Mucosa of gallbladder (tissue), 1 donor: ENCODE measurements at places on chromosomes 5 and 9.

GRCh38 chr5:107670932-107671741 is at the start of gene EFNA5:
EFNA5 (minus strand) TSS chr5:107670937.
- peak; percentile 25 for DNase-seq

DNA sequence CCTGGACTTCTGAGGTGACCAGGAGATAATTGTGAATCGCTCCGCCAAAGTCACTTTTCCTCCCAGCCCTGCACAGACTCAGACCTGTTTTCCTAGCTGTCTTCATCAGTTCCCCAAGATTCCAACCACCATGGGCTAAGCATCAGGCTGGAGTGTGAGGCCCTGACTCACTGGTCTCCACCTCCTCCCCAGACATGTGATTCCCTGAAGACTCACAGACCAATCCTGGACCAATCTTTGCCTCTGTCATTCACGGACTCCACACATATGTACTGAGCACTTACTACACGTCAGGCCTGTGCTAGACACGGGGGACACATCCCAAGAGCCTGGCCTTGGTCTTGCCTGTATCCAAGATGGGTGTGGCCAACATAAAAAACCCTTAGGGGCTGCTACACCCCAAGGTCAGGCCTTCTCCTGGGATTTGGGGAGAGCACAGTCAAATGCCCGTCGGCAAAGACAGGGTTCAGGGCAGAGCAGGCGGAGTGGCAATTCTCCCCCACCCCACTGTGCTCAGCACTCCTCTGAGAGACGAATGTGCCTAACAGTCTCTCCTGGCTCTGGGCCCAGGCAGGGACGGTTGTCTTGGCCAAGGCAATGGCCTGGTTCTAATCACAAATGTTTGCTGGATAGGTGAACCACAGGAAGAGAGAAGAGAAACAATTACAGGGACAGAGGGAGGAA is 11.9 kb downstream of the EEIG1 start:
- DNase-seq, result no peak

DNA sequence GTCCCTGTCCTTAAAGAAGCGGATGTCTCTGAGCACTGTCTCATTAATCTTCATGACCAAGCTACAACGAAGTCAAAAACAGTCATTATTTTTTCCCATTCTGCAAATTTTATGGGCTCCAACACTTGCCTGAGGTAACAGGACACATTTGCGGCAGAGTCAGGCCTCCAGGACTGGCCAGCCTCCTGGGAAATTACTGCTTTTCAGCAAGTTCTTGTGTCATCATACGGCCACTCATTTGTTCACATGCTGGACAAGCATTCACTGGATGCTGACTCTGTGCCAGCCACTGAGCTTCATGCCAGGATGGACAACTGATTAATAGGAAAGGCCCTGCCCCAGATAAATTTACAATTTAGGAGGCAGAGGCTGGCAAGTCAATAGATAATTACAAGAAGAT is 305.7 kb downstream of the ACTL7B start:
- no peak for DNase-seq

DNA sequence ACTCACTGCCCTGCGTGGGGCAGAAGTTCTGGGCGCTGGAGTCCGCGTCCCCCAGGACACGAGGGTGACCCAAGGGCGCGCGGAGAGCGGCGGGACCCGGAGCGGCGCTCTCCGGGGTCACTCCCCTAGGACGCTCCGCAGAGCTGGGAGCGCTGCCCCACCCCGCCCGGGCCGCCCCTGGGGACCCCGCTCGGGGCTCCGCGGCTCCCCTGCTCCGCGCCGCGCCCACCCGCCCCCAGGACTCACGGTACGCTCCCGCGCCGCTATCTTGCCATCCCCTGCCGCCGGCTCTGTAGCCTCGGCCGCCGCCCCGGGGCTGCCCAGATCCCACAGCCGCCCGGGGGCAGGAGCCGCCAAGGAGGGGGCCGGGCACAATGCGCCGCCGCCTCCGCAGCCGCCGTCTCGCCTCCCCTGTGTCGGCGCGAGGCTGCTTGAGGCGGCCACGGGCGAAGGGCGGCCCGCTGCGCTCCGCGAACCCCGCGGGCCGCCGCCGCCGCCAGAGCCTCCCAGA is 303 bp downstream of the LIFR start:
- DNase-seq, result no peak

DNA sequence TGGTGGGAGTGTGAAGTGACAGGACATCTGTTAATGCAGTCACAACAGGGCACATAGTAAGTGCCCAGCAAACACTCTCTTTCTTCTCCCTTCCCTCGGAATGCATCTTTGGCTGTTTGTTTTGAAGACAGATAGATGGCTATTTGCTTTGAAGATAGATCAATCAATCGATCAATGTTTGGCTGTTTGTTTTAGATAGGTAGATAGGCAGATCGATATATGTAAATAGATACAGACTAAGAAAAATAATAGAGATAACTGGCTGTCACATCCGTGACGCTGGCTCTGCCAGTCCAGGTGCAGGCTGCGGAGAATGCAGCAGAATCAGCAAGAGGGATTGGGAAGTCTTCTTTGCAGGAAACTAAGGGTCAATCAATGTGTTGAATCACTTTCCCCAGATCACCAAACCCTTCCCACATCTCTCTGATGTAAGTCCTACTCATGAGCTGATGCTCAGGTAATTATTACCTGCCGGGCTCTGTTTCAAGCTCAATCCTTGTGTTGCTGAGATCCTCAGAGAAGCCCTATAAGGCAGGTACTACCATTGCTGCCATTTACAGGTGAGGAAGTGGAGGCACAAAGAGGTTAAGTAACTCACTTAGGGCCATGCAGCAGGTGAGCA is 60.8 kb downstream of the ERGIC1 start:
- no peak for DNase-seq

- no peak for DNase-seq
These were observed 181.7 kb upstream of the KIF2A start for GRCh38 chr5:62124266-62124665.

DNA sequence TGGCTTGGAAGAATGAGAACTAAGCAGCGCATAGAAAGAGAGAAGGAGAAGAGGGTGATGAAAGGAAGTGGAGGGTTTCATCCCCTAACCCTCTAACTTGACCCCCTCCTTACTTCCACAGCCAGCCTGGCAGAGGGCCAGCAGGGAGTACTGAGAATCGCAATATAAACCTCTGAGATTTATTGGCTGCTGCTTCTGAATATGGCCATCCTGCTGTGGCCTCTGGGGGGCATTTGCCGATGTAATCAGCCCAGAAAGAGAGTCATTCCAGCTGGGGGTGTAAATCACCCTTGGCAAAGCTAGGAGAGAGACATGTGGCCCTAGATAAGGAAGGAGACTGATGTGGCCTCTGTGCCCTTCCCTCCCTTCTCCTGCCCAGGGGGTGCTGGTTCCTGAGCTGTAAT is 960 bp upstream of the GFRA3 start:
- no peak for DNase-seq

- DNase-seq, result no peak
These were observed 37.4 kb upstream of the FCN1 start for GRCh38 chr9:134955156-134955555.

- no peak for DNase-seq
These were observed 10.0 kb downstream of the DNAJB5 start for GRCh38 chr9:34999576-34999975.

- no peak for DNase-seq
These were observed 196.1 kb downstream of the GAS1 start for GRCh38 chr9:86751207-86751606.

GRCh38 chr5:59728356-59728755 is 165.2 kb downstream of the PDE4D start:
- DNase-seq, result no peak

- DNase-seq, result no peak
These were observed 223.4 kb downstream of the NPR3 start for GRCh38 chr5:32934529-32934928.

DNA sequence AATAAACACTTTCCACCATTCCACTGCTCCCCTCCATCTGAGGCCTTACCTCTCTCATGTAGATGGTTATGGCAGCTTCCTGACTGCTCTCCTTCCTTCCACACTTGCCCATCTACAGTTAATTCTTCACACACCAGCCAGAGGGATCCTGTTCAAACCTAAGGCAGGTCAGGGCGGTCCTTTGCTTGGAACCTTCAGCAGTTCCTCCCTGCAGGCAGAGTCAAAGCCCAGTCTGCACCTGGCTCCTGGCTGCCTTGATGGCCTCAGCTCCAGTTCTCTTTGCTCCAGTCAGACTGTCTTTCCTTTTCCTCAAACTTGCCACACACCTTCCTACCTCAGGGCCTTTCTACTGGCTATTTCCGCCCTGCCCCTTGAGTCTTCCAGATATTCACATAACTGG is 30.2 kb upstream of the NR3C1 start:
- no peak for DNase-seq

DNA sequence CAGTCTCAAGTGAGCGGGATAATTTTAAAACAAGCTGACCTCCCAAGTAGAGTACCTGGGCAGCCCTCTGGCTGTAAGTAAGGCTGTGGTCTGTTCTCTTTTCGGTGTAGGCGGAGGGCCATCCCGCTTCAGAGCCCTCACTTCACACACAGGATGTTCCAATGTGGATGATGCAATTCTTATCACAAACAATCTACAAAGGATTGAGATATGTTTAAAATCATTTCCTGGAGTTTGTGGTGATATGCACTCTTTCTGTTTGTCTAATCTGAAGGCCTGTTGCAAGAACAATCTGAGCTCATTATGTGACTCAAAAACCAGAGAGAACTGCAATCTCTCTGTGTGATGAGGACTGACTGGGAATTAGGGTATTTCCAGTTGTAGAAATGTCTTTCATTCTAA is 42.5 kb downstream of the ITGA2 start:
- no peak for DNase-seq

- DNase-seq, result no peak
These were observed 358.5 kb downstream of the YTHDC2 start for GRCh38 chr5:113871972-113872371.

DNA sequence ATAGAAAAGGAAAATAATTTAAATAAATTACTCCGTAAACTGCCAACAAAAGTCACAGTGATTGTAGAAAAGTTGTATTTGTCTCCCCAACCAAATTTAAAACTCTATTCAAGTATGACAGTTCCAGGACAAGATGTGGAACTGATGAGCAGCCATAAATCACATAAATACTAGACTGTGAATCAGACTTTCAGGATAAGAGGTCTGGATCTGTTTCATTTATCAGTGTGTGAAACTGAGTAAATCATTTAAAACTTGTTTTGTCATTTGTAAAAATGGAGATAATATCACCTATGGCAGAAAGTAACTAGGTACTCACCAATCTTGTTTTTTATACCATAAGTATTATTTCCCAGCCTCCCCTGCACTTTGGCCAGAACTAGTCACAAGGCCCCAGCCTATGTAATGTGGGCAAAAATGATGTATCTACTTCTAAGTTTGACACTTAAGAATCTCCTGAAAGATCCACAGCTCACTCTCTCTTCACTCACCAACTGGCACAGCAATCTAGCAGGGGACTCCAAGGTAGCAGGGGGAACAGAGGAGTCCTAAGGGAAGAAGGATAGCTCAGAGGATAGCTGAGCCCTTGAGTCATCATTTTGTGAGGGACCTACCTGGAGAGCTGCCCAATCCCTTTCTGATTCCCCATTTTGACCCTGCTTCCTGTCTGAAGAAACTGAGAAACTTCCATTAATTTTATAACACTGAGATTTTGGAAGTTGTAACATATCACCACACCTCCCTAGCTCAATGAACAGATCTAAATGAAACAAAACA is 31.6 kb downstream of the TMEM161B start:
- DNase-seq, result no peak

DNA sequence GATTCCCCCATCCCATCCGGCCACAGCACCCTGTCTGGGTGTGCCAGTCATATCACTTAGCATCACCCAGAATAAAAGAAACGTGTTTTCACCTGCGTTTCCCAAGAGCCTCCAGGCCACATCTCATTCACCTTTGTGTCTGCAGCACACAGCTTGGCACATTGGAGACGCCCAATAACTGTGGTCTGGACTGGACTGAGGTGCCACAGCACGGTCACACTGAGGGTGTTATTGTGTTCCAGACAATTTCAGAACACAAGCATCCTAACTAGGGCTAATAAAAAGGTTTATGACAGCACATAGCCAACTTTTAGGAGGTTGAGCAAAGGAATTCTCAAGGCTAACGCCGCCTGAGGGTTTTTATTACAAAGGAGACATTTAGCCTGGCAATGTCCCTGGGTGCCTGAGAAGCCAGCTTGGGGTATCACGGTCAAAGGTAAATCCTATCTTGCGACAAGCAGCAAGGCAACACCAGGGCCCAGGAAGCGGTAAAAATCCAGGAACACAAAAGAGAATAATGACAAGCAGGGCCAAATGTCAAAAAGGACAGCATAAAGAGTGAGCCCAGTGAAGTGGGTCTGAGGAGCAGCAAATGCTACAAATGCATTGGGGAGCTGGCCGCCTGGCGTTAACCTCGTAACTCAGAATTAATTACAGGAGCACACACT is 3.4 kb downstream of the EPB41L4B start:
- no peak for DNase-seq

DNA sequence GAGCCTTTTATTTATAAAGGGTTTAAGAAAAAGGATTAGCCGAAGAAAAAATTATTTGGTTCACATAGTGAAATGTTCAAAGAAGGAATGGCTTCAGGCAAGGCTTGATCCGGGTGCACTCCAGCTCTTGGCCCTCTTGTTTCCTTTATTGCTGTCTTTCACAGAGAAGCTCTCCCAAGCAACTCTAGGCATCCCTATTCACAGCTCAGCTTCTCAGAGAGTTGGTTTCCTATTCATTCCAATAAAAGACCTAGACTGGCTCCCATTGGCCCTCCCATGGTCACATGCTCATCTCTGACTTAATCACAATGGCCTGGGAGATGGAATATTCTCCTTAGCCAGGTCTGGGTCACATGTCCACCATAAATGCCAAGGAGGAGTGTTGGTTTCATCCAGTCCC is 9.4 kb upstream of the FGFR4 start:
- DNase-seq, result no peak

DNA sequence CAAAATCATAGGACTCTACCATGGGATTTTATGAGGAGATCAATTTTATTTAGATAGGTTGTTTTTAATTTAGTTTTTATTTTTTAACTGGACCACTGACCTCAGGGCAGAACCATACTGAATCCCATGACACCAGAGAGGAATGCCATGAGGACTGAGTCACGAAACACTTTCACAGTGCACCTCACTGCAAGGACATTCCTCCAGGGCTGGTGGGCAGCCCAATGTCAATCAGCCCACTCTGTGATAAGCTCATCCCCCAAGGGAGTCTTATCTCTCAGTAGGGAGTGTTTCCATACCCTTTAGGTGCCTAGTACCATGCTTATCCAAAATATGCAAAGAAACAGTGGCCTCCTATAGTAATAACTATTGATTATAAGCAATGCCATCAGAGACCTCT is 224.5 kb upstream of the CDH6 start:
- DNase-seq, result no peak
